ENCODE measurements at places on chromosomes 11 and 22. TPM values are rescaled to one million over a fixed set of nuclear protein-coding genes. Genes with fewer than 3 reads are reported as not detected.

The PARVG gene
- total RNA-seq: 4.1 TPM

The PATE4 gene
- total RNA-seq: not detected

The OR4A47 gene
- not detected for total RNA-seq

The TESMIN gene
- total RNA-seq: 20.7 TPM

The A4GALT gene
- total RNA-seq: 8.7 TPM

The OR2AG2 gene
- total RNA-seq: 0.47 TPM

The CRACR2B gene
- total RNA-seq: 97.3 TPM

The RASL10A gene
- 0.42 TPM for total RNA-seq

The IL10RA gene
- total RNA-seq: 9.8 TPM

The OR52N4 gene
- total RNA-seq: not detected

The PPP6R3 gene
- 95.0 TPM for total RNA-seq

The UPK3A gene
- total RNA-seq: 3.6 TPM

The SMC1B gene
- 0.15 TPM for total RNA-seq

The LMO2 gene
- total RNA-seq: 11.3 TPM

- no peak for DNase-seq
Observed at GRCh38 chr11:6828103-6828502, 17.4 kb upstream of the OR10A5 start.

- no peak for DNase-seq
Observed at GRCh38 chr11:101668236-101668635, 84.4 kb upstream of the TRPC6 start.

DNA sequence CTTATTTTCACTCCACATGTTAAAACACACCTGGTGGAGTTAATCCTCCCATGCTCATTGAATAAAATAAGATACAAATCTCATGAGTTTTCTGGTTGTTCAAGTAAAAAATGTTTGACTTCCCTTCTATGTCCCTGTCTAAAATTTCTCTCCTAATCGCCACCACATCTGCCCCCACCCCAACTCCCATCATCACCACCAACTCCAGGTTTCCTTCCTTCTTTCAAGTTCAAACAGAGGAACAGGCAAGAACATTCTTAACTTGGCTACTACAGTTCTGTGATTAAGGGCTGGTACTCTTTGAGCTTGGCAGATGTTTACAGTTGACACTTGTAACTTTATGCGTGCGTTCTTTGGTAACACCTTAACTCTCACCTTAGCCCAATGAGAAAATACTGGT lies 9.1 kb upstream of the PSMA1 start:
- no peak for DNase-seq

- peak; percentile 40 for DNase-seq
Observed at GRCh38 chr22:21593406-21594232, 26.1 kb downstream of the UBE2L3 start.

- DNase-seq: no peak
Observed at GRCh38 chr11:3000032-3000961, 8.2 kb upstream of the NAP1L4 start.

DNA sequence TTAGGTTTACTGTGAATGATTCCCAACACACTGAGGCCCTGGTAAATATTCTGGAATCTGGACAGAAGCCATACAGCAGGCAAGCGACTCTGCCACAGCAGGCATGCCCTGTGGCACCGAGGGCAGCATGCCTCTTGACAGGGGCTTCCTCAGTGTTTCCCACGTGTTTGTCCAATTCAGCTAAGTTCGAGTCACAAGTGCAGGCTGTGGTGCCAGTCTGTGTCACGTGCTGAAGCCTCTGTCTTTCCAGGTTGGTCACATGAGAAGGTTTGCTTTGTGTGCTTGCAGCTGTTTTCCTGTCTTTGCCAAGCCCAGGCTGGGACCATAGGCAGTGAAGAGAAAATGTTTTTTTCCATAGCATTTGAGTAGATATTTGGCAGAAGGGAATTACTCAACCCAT lies 2.4 kb upstream of the PPFIBP2 start:
- peak; percentile 60 for DNase-seq

- no peak for DNase-seq
Observed at GRCh38 chr11:44470854-44471253, 94.6 kb upstream of the CD82 start.

- no peak for DNase-seq
Observed at GRCh38 chr11:68574308-68574707, 110.0 kb upstream of the GAL start.

DNA sequence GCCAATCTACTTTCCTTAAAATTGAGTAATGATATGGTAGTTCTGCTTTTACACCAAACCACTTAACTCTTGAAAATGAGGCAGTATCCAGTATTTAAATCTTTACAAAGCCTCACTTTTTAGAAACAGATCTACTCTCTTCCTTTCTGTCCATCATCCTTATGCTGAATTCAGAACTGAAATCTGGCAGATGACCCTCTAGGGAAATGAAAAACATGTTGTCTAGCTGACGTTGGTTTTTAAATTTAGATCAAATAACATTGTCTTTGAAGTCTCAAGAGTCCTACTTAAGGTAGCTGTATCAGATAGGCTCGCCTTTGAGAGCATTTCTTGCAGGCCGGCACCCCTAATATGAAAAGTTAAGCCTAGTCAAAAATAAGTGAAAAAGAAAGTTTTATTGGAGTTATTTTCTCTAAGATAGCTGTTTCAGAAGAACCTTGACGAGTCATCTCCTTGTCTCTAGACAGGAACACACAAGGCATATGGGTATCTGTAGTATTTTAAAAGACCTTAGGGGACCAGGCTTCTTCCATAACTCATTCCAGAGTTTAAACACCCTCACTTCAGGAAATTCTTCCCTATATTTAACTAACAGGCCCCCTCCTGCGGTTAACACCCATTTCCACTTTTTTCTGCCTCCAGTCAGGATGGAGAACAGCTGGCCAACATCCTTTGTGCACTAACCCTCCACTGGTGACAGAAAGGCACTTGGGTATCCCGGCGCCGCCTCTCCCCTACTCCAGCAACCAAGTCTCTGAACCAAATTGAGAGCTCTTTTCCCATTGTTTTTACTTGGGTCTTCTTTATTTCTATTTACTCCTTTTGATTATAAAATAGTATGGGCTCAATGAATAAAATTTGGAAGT lies 81.2 kb downstream of the WNT11 start:
- DNase-seq: no peak

GRCh38 chr11:65500387-65501185 lies 1.7 kb downstream of the MALAT1 start:
- peak; percentile 50 for DNase-seq

DNA sequence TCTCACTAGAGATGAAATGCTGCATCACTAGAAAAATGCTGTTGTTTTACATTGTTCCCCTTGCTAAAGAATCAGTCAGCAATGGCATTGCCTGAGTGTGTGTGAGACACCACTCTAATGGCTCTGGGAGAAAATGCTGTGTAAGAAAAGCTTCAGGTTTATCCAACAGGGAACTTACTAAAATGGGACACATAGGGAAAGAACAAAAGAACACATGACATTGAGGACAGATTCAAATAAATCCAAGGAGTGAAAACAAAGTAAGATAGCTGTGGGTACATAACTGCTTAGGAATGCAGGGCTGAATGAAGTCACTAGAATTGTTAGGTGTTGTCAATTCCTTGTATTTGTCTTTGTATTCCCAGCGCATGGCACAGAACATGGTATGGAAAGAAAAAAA lies 24.2 kb downstream of the BLID start:
- DNase-seq: no peak

DNA sequence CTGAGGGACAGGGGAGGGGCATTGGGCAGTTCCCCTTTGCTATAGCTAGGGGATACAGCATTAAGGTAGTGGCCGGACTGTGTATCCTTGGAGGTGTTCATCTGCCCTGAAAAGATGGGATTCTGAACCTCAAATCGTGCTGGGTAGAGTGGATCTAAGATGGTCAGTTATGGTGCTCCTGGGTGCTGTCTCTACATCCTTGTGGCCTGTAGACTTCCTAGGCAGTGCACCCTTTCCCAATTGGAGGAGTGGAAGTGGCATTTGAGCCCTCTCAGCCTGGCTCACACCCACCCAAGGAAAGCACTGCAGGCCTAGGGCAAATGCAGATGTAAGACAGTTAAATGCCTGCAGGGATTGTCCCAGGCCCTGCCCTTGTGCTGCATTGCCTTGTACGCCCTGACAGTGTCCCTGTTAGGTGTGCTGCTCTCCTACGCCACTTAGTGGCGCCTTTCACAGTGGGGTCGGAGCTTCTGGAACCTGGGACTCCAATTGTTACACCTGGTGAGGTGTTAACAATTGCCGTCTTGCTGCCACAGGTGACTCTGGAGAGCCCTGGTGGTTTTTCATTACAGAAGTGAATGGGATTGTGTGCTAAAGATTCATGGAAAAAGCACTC lies 35.0 kb downstream of the PPFIBP2 start:
- peak; percentile 63 for DNase-seq

GRCh38 chr11:34614344-34615104 lies 6.4 kb upstream of the EHF start:
- DNase-seq: peak; percentile 16

GRCh38 chr11:43377389-43377788 lies 18.7 kb downstream of the TTC17 start:
- no peak for DNase-seq

DNA sequence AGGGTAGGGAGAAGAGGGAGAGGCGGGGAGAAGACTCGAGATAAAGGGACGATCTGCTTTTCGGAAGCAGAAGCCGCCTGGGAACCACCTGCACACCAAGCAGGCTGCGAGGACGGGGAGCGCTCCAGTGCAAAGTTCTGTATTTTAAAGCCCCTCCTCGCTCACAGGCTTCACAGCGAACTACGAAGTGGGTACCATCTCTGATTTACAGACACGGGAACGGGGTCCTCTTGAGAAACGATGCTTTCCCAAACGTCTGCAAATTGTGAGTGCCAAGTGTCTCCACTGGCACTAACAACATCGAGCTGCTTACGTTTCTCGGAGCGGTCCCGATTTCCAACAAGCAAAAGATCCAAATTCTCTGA lies 700 bp upstream of the STX3 start:
- peak; percentile 37 for DNase-seq

DNA sequence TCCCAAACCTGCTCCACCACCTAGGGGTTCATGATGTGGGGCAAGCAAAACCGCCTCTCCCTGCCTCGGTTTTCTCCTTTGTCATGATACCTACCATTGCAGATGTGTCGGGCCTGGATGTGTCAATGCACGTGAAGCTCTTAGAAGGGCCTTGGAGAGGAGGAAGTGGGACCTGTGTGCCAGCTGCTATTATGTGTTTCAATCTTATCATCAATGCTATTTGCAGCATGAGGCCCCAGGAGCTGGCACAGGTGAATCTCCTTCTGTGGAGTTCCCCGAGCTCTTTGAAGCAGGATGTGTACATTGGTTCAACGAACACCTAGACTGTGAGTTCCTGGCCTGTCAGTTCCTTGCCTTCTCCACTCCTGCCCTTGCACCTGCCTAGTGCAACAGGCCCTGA lies 331.6 kb downstream of the CTTN start:
- no peak for DNase-seq

GRCh38 chr11:36929401-36929800 lies 331.4 kb upstream of the RAG2 start:
- DNase-seq: no peak

- no peak for DNase-seq
Observed at GRCh38 chr11:12669930-12670329, 4.3 kb upstream of the TEAD1 start.

DNA sequence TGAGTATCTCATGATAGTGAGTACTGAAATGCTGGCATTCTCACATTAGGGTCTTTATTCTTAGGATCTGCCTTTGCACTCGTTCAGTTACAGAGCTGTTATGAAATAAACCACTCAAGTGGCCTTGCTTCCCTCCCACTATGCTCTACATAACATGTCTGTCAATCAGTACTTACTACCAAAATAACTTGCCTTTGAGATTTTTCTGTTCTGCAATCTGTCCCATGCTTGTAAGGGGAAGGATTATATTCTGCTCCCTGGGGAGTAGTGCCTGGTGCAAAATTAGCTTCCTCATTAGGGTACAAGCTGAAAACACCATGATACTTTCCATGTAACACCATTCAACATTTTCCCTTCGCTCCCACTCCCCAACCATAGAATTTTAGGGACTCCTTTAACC lies 1.9 kb upstream of the GRAP2 start:
- no peak for DNase-seq

GRCh38 chr11:34091825-34092224 lies 13.6 kb upstream of the NAT10 start:
- no peak for DNase-seq

GRCh38 chr11:68998390-68998911 lies 14.6 kb downstream of the MRGPRF start:
- peak; percentile 17 for DNase-seq

DNA sequence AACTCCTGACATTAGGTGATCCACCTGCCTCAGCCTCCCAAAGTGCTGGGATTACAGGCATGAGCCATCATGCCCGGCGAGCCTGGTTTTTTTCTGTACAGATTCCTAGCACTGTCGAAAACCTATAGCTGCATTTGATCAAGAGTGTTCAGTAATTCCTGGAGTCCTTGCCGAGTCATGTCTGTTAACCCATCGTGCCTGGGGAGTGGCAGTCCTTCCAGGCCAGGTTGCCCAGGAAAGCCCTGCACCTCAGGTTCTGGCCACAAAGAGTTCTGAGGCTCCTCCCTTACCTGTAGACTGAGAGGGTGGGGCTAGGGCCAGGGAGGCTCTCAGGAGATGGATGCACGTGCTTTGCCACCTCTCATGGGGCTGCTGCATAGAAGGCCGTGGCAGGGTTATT lies 17.0 kb downstream of the YDJC start:
- DNase-seq: no peak

DNA sequence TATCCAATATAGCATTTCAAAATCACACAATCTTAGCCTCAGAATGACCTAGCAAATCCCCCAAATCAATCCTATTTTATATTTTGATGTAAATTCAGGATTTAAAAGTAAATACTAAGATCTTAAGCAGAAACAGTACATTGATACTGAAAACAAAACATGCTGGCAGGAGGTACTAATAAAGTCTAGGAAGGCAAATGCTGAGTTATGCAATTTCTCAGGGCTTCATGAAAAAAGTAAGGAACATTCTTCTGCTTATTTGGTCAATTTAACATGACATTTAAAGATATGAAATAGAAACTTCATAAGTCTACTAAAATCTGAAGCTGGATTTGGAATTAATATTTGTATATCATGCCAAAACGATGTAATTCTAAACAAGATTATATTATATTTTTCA lies 153.3 kb downstream of the SWAP70 start:
- DNase-seq: no peak

GRCh38 chr11:88744140-88744539 lies 321.6 kb downstream of the GRM5 start:
- DNase-seq: no peak

DNA sequence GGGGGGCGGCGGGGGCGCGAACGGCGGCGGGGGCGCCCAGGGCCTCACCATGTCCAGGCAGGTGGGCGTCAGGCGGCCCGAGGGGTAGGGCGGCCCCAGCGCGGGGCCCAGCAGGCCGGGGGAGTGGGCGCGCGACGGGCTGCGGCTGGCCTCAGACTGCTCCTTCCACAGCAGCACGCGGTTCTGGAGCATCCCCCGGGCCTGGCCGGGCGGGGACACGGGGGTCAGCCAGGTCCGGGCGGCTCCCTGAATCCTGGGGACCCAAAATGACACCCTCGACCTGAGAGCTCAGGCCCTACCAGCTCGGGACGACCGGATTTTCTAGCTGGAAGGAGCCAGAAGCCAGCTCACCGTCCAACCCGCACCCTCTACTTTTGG lies 5.5 kb upstream of the SLC16A8 start:
- no peak for DNase-seq

GRCh38 chr11:123457187-123457770 lies 27.2 kb downstream of the GRAMD1B start:
- no peak for DNase-seq
